ENCODE measurements at places on chromosomes 13 and 19.
A peak's percentile ranks its signal among the peaks of the same experiment; 100 is the strongest.

DNA sequence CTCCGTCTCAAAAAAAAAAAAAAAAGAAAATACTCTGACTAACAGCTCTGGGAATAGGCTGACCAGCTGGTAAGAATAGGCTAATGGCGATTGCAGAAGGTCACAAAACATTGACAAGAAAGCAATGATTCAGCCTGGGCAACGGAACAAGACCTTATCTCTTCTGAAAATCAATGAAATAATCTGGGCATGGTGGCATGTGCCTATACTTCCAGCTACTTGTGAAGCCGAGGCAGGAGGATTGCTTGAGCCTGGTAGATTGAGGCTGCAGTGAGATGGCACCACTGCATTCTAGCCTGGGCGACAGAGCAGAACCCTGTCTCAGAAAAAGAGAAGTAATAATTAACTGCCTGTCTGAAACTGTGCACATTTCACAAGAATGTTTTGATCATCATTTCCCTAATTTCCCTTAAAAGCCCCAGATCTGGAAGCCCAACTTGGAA is 18.8 kb upstream of the MTRF1 start:
- DNase-seq = no peak

- DNase-seq = no peak
Observed at GRCh38 chr13:23348262-23349127, 85.0 kb downstream of the SACS start.

DNA sequence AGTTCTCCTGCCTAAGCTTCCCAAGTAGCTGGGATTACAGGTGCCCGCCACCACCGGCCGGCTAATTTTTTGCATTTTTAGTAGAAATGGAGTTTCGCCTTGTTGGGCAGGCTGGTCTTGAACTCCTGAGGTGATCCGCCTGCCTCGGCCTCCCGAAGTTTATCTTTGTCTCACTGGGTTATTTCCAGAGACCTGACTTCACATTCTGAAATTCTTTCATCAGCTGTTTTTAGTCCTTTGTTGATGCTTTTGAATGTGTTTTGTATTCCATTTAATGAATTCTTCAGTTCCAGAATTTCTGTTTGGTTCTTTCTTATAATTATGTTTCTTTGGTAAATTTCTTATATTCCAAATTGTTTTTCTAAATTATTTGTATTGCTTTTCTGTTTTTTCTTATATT is 55.4 kb upstream of the MLNR start:
- DNase-seq = no peak

DNA sequence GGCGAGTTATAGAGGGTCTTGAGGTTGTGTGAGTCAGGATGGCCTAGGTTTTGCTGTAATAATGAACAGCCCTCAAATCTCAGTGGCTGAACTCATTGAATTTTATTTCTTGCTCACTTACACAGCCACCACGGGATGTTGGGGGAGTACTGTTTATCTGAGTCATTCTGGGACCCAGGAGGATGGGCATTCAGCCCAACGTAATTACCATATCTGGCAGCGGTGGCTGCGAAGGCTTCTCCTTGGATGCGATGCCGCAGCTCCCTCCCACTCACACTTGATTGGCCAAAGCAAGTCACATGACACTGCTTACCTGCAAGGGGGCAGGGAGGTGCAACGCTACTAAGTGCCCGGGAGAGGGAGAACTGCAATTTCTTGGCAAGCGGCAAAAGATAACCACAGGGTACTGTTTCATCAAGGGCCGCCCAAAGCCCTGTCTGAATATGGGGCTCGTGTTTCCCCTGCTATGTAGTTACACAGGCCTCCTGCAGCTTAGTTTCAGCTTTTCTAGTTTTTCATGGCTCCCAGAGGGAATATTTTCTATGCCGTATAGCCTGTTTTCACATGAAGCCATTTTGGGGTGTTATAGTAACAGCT is 19.9 kb downstream of the ZSWIM9 start:
- peak; percentile 56 for DNase-seq

DNA sequence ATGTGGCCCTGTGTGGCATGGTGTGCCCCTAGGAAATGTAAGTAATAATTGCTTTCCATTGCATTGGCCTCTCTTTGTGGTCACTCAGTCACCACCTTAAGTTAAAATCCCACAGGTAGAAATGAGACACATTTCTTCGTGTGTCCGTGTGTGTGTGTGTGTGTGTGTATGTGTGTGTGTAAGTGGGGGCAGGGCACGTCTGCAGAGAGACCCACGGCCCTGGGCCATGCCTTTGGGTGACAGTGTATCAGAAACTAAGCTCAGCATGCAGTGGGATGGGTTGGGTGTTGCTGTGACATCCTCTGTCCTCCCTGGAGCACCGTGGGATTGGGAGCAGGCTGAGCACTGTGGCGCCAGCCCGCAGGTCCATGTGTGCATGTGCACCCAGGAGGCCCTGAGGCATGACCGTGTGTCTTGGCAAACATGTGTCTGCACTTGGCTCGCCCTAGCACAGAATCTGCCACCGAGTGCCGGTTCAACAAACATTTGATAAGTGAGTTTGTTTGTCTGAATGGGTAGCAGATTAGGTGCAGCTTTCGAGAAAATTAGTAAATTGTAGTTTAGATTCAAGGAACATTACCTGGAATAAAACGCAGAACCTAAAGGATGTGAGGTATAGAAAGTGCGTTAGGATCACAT is 91.8 kb downstream of the WTIP start:
- DNase-seq = no peak

DNA sequence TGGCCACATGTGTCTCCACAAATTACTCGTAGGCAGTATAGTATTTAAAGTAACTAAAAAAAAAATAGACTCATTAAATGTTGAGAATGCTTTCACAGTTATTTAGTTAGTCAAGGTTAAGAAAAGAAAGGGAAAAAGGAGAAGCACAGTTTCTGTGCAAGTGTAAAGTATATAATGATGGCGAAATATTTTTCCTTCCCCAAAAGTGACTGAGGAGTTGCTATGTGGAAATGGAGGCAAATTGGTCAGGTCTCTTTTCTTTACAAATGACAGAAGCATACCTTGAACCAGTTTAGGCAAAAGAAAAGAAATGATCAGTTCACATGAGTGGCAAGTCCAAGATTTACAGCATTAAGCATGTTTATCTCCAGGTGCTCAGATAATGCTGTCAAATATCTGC is 18.0 kb downstream of the CSNK1A1L start:
- DNase-seq = no peak

DNA sequence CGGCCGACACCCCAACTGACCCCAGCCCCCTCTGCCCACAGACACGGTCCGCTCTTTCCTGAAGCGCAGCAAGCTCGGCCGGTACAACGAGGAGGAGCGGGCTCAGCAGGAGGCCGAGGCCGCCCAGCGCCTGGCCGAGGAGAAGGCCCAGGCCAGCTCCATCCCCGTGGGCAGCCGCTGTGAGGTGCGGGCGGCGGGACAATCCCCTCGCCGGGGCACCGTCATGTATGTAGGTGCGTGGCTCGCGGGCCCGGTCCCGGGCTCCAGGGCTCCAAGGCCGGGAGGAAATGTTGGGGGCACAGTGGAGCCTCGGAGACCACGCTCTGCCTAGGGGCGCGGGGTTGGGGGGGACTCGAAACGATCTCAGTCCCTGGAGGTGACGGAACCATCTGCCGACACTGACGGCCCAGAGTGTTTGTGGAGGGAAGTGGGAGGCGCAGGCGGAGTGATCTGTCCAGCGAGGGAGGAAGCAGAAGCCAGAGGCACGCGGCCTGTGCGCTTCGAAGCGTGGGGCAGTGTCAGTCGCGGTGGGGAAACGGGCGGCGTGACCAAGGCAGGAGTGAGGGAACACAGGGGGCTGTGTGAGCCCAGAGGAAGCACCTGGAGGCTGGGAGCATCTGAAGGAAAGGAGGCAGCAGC is 6.3 kb downstream of the TBCB start:
- no peak for DNase-seq

GRCh38 chr19:4807188-4807587 is 15.7 kb downstream of the FEM1A start:
- DNase-seq = no peak

GRCh38 chr19:58559275-58560006 is 1.0 kb upstream of the UBE2M start:
- DNase-seq = peak; percentile 92

GRCh38 chr13:72164811-72165210 is 297.8 kb upstream of the DACH1 start:
- no peak for DNase-seq

DNA sequence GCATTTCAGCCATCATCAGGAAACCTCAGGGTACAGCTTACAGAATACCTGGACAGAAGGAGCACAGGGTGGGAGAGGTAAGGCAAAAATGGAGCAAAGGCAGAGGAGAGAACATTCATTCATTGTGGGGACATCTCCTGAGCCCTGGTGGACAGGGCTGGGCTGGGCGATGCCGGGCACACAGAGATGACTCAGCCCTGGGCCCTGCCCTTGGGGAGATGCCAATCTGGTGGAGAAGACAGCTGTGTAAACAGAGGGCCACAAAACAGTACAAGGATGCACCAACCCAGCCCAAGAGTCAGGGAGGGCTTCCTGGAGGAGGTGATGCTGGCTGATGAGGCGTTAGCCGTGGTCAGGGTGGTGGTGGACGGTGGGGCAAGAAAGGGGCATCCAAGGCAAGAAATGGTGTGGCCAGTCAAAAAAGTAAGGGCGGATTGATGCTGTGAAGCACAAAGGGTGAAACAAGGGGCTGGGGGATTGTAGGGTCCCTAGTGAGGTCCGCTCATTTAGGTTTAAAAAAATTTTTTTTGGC is 3.6 kb upstream of the HAS1 start:
- peak; percentile 60 for DNase-seq

DNA sequence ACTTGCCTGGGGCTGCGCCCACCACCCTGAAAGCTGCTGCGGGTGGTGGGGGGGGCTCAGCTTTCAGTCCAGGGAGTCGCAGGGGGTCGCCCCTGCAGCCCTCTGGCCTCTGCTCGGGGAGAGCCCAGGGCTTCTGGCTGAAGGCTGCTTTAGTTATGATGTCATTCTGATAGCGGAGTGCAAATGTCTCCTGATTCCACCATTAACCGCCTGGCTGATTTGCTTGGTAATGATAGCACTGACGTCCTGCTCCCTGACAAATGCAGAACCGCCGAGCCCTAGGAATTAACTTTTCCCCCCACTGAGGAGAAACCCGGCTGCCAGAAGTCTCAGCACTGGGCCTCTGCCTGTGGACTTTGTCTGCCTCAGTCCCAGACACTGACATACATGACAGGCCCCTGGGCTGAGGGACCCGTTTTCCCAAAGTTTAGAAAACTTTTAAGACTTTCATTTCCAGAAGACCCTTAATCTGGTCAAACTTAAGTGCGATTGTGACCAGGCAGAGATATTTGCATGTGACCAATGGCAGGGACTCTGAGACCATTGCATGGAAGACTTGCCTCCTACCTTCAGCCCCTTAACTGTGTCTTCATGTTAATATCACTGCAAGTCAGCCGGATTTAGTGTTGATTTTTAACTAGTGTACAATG is 142.5 kb upstream of the ZNF536 start:
- no peak for DNase-seq

DNA sequence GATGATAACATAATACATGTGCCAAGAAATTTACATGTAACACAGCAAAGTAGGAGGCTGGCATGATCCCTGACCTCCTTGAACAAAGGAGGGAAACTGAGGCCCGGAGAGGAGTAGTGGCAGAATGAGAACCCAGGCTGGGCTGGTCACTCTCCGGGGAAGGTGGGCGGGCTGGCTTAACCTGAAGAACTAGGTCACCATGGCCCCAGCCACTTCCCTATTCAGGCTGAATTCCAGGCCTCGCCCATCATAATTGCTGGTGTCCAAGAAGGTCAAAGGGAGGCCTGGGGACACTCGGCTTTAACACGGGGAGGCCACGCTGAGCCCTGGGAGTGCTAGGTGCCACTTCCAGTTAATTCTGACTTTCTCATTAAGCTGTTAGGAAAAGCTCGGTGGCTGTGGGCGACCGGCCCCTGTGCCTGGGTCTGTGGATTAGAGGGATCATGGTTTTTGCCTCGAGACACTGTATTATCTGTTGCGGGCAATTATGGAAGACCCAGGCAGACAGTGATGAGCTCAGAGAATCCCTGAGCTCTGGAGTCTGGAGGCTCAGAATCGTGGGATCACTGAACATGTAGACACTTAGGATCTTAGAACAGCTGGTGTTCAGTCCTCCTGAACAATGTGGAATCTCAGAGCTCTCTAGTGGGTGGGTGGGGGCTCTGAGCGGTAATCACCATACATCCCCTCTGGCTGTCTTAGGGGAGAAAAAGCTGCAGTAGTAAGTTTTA is 5.0 kb upstream of the TINCR start:
- DNase-seq = no peak

- DNase-seq = no peak
Observed at GRCh38 chr13:84038001-84038400, 155.7 kb upstream of the SLITRK1 start.

- no peak for DNase-seq
Observed at GRCh38 chr19:35860436-35860817, 3.7 kb downstream of the KIRREL2 start.

DNA sequence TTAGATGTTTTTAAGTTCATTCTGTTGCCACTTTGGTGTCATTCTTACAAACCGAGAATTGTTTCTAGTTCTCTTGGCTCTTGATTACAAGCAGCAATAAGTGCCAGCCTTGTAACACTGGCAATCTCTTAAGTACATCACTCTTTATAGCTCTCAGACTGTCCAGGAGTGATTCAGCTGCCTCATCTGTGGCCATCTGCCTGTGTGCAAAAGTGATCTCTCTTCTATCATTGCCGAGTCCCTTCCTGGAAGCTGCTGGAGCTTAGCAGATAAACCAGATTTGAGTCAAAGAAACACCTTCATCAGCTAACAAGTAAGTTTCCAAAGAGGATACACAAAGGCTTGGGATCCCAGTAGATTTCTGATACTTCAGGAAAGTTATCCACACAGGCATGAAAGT is 23.2 kb downstream of the STOML3 start:
- no peak for DNase-seq

DNA sequence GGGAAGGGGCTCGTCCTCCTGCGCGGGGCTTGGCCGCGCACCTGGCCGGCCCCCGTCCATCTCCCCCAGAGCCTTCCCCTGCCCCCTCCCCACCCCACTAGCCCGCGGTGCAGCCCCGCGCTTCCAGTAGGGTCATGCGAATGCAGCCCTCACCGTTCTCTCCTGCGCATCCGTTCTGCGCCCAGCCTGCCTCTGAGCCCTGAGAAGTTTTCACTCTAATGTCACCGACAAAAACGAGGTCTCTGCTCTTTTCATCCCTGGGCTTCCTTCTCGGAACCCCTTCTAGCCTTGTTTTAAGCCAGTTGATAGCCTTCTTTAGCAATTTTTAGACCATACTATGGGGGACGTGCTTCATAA is 97.4 kb downstream of the ATP8A2 start:
- DNase-seq = no peak

GRCh38 chr19:40741527-40742390 is 8.5 kb downstream of the ACTMAP start:
- no peak for DNase-seq
